ENCODE measurements at places on chromosomes 11 and 22.

DNA sequence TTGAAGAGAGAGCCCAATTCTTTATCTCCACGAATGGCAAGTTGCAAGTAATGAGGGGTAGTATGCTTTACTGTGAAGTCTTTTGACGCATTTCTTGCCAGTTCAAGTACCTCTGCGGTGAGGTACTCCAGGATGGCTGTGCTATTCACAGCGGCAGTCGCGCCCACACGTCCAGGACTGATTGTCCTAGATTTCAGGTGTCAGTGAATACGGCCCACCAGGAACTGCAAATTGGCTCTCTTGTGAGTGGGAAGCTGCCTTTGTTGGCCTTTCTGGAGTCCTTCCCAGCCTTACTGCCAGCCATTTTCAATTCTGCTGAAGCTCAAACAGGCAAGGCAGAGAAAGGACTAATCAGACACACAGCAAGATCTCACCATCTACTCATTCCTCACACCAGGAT lies 8.5 kb downstream of the PPFIA1 start:
- no peak for DNase-seq

- no peak for DNase-seq
These were observed 26.2 kb upstream of the POGLUT3 start for GRCh38 chr11:108524422-108524821.

DNA sequence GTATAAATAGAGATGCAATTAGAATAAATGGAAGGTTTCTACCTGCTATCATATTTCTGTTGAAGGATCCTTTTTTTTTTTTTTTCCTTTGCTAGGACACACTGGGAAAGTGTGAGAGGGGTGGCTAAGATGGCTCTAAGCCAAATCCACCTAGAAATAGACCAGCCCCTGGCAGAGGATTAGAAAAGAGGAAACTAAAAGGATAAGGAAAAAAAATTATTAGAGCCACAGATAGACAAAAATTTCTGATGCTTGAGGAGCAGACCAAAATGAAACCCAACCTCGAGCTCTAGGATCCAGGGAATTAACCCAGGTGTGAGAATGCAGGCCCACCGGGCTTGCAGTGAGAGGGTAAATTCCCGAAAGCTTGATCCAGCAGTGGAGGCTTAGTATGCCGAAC lies 262.3 kb downstream of the CADM1 start:
- no peak for DNase-seq

GRCh38 chr22:20569059-20570058 lies 61.9 kb downstream of the MED15 start:
- DNase-seq: peak; percentile 87

GRCh38 chr22:28207281-28208030 lies 288.4 kb upstream of the PITPNB start:
- DNase-seq: no peak

DNA sequence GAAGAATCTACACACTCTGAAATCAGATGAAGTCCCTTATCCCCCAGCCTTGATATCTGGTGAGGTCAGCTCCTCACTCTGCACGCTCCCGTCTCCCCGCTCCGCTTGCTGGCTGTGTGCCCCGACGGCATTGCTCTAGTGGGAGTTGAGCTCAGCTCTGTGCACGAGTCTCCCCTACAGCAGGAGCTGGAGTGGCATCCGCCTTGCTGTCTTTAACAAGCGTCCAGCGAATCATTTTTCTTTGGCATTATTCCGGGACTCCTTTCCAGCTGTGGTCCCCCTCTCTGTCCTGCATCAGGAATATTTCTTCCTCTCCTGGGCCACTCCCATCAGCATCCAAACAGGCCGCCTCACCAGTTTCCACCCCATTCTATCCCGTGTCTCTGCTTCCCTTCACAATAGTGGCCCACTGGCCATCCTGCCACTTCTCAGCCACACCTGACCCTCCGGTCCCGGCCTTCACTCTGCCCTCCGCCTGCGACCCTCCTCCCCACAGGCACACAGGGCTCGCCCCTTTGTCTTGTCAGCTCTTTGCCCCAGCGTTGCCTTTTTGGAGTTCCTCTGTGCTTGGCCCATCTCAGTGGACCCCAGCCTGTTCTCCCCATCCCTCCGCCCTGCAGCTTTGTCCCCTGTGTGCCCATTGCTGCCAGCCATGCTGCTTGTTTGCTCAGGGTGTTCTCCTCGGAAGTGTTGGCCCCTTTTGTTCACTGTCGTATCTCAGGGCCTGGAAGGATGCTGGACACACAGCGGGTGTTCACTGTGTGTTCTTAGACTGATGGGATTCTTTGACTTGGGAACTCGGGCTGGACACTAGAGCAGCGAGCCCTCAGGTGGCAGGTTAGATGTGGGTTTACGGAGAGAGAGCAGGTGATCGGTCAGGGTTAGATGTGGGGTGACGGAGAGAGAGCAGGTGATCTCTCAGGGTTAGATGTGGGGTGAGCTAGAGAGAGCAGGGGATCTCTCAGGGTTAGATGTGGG lies 441.8 kb downstream of the TBC1D22A start:
- no peak for DNase-seq

GRCh38 chr11:821512-822371 lies 3.0 kb downstream of the PNPLA2 start:
- no peak for DNase-seq

DNA sequence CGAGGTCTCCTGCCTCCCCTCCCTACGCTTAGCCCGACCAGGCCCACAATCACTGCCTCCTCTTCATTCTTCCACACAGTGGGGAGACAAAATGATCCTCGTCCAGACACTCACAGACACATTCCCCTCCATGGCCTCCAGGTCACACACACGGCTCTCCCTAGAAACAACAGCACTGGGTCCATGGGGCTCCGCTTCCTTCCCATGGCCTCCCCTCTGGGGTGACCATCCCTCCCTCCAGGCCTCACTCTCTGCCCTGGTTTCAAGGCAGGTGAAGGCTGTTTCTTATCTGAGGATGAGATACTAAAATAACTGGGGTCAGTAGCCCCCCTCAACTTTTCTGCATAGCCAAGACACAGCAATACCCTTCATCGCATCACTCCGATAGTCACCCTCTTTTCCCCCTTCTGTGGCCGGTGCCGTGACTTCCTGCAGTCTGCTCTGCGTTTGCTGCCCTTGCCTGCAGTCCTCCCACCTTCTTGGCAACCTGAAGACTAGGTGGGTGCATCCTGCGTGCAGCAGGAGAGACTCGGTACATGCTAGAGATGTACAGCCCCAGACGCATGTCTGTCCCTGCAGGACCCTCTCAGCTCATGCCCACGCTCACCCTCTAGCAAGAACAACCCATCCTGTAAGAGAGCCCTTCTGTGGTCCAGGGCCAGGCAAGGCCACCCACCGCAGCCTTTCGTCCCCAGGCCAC lies 55.8 kb downstream of the CD6 start:
- no peak for DNase-seq

- peak; percentile 35 for DNase-seq
These were observed 26.0 kb upstream of the FADD start for GRCh38 chr11:70176940-70177689.

DNA sequence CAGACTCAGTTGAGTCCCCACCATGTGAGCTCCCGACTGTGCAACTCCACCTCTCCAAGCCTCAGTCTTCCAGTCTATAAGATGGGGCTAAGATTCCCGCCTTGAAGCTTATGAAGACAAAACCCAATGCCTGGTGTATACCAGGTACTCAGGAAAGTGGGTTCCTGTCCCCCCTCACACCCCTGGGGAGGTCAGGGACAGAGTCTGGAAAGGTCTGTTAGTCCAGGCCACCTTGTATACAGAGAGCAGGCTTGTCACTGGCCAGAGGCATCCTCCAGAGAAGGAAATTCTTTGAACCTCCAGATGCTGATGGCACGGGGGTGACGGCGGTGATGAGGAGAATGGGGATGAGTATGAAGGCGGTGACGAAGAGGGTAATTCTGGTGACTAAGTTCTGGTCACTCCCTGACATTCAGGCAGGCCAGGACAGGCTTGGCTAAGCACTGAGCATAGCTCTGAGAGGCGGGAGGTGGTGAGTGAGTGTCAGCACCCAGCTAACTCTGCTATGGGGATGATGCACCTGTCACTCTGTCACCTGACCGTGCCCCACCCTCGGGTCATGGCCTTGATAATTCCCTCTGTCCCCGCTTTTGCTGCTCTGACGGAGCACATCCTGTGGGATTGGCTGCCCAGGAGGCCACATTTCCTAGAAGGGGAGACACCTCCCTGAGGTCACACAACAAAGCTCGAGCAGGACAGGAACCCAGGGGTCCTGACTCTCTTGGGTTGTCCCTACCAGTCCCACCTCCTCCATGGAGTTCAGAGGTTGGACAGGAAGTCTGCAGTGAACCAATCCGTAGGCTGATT lies 30.9 kb upstream of the CSNK1E start:
- no peak for DNase-seq

- no peak for DNase-seq
These were observed 16.6 kb downstream of the RTN4RL2 start for GRCh38 chr11:57476757-57477506.

DNA sequence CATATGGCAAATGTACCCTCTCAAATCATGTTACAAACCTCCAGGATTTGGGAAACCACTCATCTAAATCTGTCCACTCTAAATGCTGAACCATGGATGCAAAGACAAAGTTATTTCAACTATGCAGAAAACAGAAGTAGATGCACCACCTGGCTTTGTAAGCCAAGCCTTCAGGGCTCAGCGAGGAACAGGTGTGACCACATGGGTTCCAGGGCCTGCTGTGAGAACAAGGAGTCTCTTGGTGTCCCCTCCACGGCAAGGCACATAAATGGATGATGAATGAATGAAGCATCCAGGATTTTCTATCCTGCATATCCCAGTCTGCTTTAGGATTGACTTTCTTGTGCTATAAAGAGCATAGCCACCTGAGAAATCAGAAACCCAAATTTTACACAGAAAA lies 284.5 kb downstream of the LARGE1 start:
- no peak for DNase-seq

- no peak for DNase-seq
These were observed 34.8 kb downstream of the EIF3F start for GRCh38 chr11:8021920-8022319.

- no peak for DNase-seq
These were observed 18.2 kb upstream of the GRAMD4 start for GRCh38 chr22:46602025-46602424.

GRCh38 chr11:68077617-68078582 lies 39.1 kb downstream of the TCIRG1 start:
- no peak for DNase-seq

DNA sequence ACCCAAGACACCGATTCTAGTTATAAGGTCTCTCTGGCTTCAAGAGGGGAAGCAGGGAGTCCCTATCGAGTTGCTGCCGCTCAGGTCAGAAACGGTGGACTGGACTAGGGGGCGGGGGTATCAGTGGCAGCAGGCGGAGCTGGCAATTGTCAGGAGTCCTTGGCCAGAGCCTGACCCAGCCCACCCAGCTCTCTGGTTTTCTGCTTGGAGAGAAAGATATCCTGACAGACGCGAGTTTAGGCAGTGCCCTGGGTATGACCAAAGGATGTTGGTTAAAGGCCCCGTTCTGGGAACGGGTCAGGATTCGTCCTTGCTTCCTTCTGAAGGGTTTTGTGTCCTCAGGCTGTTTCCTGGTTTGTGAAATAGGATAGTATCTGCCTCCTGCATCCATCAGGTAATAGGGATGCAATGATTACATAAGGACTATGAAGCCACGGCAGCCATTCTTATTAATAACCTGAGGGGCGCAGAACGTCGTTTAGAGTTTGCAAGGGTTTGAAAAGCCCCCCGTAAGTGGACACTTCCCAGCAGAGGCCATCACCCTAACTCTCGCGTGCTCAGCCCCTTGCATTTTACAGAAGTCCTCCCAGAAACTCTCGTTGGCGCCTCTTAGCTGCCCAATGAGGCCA lies 700 bp upstream of the DEPDC5 start:
- DNase-seq: no peak

DNA sequence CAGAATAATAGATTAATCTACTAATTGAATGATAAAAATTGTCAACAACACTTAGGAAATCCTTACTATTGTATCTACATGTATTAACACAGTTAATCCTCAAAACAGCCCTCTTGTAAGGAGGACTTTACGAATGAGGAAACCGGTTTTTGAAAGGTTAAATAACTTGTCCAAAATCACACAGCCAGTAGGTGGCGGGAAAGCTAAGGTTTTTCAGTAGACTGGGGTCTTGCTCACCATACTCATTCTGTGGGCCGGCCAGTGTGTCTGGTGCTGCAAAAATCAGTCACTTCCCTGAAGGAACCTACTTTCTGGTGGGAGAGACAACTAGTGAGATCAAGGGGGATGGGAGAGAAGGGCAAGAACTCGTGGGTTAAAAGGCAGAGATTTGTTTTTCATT lies 3.8 kb downstream of the DCPS start:
- no peak for DNase-seq

DNA sequence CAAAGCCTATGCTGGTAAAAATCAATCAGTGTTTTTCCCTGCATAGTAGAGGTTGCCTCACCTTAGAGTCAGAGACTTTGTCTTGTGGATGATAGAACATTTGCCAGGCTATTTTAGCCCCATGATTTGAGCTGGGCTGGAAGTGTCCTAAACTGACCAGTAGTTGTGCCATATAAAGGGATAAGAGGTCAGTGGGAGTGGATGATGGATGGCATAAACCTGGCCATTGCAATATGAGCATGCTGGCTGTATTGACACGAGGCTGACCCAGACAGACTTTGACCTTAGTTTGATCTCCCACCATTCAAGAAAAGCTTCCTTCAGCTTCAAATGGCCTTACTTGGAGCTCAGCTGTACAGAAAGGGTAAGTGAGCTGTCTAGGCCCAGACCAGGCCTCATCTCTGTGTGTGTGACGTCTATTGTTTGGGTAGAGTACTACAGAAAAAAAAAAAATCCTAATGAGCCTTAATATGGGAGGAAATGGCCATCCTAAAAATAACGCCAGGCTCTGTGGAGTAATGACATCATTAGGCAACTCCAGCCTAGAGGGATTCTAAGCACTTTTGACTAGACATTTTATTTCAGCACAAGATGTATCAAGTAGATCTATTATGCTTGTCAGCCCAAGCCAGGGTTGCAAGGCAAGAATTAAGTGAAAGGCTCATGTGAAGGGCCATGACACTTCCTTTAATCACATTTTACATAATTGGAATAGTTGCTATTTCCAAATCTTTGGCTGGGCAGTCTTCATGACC lies 51.3 kb upstream of the CADM1 start:
- DNase-seq: no peak

DNA sequence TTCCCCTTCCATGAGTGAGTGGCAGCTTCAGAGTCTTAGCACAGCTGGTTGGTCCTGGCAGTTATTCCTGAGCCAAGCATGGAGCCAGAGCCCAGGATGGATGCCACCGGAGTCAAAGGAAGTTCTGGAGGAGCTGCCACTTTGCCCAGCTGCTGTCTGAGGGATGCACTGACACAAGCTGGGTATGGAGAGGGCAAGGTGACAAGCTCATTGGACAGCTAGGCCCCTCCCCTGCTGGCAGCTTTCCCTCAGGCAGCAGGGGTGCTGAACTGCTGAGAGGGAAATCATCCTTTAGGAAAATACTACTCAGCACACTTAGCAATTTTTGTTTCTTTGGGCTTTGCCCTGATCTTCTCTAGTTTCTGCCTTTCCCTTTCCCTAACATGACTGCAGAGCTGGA lies 99.3 kb upstream of the SESN3 start:
- DNase-seq: no peak

DNA sequence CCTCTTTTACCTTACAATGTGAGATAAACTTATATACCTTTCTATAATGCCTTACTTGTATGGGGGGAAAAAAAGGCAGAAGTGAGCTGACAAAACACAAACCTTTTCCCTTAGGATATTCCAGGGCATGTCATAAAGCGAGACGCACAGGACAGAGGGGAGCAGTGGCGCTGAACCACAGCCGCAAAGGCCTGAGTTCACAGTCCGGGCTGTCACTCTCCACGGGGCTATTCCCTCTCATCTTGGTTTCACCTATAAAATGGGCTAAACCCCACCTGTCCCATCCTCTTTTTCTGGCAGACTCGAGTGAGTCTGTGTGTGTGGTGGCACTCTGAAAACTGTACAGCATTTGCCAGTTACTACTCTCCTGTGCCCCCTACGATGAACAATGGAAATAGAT lies 14.4 kb upstream of the FXYD2 start:
- DNase-seq: no peak

Measured in CD4-positive, alpha-beta T cell treated with Interleukin-2 at 100 ng/mL for 4 hours (primary cell).